Renal pelvis (tissue), 12 donors: ENCODE measurements at places on chromosomes 11 and 22. TPM values are rescaled to one million over a fixed set of nuclear protein-coding genes. Genes with fewer than 3 reads are reported as not detected.

The VWCE gene
- polyA plus RNA-seq: 3.5 TPM

The SGSM1 gene
- 3.4 TPM for polyA plus RNA-seq

The SCUBE1 gene
- 7.9 TPM for polyA plus RNA-seq

The SMTNL1 gene
- polyA plus RNA-seq: 0.30 TPM

The OR8A1 gene
- polyA plus RNA-seq: not detected

The HORMAD2 gene
- polyA plus RNA-seq: not detected

The MRGPRF gene
- 28.3 TPM for polyA plus RNA-seq

The SVIP gene
- polyA plus RNA-seq: 42.1 TPM

The LRRC32 gene
- polyA plus RNA-seq: 54.1 TPM

The SYCE3 gene
- not detected for polyA plus RNA-seq

The SCO2 gene
- not detected for polyA plus RNA-seq

The SCGB1D2 gene
- 2.0 TPM for polyA plus RNA-seq

The RFPL3 gene
- not detected for polyA plus RNA-seq
